NCI-H2107 (cell line): ENCODE measurements at places on chromosomes 11 and 22.

GRCh38 chr22:24265734-24266133, 4.9 kb upstream of the SPECC1L start:
- DNase-seq: no peak

DNA sequence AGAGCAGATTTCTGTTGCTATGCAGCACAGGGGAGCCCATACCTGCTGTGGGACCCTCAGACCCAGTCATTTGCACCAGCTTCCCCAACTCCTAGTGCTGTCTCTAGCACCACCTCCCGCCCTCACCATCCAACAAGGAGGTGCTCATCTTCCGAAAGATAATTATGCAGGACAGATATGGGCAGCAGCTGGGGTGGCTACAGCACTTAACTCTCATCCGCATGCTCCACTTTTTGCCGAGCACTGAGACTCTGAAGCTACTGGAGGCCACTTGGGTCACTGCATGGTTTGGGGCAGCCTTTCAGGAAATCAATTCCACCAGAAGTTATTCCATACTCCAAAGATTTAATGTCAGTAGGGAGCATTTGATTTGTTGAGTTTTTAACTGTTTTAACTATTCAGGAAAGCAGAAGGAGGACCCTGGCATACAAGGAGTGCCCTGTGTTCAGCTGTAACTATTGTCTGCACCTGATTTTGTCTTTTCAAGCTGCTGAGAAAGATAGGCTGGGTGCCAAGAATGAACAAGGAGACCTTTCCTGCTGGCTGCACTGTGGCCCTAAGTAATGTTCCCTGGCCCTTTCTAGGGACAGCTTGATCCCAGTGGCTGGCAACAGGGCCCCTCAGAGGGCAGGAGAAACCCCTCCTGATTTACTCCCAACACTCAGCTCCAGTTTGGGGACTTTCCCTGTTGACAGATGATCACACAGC, 67.3 kb upstream of the CSNK2A3 start:
- no peak for DNase-seq

DNA sequence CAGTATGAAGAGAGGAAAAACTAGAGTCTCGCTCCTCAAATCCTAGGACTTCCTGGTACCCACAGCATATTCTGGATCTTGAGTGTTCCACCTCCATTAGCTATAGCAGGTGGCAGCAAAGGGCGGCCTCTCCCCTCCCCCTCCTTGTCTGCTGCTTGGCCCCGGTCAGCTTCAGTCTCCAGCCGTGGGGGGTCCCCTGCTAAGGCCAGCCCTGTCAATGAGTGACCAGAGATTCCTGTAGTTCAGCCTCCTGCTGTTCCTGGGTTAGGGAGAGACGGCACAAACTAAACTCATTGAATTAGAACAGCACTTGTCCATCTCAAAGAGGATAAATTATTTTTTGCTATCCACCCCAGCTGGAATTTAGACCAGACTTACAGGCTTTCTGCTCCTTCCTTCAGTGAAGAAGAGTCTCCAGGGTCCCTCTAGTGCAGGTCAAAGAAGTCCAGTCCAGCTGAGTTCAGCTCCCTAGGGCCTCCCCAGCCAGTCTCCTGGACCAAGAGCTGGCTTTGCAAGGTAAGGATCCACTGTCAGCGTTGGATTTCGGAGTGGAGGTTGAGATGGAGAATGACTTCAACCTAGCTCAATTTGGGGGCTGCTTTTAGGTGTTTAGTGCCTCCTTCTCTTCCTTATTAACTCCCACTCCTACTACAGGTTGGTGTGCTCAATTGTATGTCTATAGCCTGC, 1.1 kb upstream of the PHLDB1 start:
- DNase-seq: no peak

- DNase-seq: no peak
These were observed 17.9 kb upstream of the YPEL1 start for GRCh38 chr22:21753374-21754111.

DNA sequence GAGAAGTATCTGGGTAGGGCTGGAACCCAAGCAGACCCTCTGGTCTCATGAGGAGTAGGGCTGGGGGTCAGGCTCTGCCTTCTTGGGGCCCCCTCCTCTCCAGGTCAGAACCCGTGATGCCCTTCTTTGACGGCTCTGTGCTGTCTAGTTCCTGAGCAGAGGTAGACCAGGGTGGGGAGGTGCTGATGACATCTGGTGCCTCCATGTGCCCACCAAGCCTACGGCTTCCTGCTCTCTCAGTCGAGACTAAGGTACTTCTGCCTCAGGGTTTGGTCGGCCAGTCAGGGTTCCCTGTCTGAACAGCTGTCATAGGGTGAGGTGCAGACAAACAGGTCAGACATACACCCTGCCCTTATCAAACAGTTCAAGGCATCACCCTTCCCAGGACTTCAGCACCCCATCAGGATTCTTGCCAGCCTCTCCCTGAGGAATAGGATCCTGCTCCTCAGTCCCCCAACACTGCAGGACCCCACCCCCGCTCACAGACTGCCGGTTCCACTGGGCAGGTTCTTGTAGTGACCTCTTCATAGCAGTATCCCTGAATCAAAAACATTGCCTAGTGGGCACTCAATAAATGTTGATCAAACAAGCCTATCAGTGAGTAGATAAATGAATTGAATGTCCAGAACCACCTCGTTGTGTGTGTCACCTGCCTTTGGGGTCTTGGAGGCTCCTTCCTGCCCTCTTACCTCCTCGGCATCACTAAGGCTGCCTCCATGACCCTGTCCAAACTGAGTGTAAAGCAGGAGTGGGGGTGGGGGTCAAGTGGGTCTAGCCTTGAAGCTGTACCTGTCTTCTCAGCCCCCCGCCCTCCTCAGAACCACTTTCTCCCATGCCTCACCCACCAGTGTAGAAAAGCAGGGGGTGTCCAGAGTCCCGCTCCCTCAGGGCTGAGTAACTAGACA, 158.2 kb downstream of the BUD13 start:
- no peak for DNase-seq

DNA sequence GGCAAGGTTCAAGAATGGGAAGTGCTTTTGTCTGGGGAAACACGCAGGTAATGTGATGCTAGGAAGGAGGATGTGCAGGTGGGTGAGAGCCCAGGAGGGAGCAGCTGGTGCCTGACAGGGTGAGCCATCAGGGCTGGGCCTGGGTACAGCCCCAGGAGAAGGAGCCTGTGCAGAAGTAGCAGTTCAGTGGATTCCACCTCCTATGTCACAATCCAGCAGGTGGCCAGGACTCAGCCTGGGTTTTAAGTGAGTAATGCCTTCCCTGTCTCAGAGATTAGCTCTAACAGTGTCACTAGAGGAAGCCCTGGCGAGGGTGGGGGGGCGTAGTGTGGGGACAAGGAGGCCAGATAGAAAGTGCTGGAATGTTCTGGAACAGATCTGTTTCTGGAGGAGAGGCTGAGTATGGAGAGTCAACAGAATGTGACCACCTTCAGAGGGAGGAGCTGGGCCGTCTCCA, 8.1 kb downstream of the RIC8A start:
- peak; percentile 14 for DNase-seq

DNA sequence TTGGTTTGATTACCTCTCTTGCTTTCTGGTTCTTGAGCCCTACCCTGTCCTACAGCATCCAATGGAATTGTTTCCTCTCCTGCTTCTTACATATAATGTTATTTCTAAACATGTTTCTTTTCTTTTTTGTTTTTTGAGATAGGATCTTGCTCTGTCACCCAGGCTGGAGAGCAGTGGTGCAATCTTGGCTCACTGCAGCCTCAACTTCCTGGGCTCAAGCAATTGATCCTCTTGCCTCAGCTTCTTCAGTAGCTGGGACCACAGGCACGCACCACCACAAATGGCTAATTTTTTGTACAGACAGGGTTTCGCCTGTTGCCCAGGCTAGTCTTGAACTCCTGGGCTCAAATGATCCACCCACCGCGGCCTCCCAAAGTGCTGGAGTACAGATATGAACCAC, 105.9 kb downstream of the SGSM3 start:
- DNase-seq: no peak

- DNase-seq: no peak
These were observed 225.4 kb upstream of the CHORDC1 start for GRCh38 chr11:90448256-90448655.

DNA sequence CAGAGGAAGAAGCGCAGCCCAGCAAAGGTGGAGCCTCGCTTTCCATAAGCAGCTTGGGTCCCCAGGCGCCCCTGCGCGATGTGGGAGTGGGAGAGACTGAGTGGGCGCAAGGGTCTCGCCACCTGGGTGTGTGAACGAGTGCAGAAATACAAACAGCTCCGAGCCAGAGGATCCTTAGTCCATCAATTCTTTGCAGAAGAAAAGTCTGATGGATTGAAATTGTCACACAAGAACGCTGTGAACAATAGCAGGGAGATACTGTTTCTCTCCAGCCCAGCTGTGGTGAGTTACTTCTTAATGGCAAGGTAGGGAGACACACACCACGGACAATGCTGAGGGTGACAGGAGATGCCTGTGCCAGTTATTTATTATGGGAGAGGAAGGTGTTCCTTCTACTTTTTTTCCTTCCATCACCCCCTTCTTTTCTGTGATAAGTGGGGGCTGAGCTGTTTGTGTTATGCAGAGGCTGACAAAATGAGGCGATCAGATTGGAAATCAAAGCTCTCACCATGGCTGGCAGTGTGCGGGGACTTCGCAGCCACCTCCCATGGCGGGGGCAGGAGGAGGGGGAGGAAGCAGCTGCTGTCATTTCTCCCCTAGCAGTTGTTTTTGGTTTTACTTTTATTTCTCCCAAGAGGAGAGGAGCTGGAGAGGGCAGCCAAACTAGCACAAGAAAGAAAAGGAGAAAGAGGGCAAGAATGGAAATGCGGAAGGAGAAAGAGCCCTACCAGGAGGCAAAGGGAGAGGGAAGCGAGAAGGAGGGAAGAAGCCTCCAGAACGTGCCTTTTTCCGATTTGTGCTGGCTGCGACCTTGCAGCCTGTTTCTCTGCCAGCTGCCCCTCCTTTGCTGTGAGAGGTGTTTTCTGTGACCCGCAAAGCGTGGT, 755.8 kb downstream of the NTM start:
- DNase-seq: no peak

- DNase-seq: no peak
These were observed 240.7 kb upstream of the B3GAT1 start for GRCh38 chr11:134652586-134653255.

DNA sequence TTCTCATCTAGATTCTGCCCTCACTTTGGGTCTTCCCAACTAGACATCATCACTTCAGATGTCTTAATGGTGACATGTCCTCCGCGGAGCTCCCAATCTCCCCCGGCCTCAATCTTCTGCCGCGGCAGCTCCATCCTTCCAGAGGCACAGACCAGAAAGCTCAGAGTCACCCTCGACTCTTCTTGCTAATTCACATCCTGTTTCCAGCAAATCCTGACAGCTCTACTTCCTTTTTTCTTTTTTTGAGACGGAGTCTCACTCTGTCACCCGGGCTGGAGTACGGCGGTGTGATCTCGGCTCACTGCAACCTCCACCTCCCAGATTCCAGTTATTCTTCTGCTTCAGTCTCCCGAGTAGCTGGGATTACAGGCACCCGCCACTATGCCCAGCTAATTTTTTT, 54.5 kb downstream of the CACNG2 start:
- DNase-seq: no peak

DNA sequence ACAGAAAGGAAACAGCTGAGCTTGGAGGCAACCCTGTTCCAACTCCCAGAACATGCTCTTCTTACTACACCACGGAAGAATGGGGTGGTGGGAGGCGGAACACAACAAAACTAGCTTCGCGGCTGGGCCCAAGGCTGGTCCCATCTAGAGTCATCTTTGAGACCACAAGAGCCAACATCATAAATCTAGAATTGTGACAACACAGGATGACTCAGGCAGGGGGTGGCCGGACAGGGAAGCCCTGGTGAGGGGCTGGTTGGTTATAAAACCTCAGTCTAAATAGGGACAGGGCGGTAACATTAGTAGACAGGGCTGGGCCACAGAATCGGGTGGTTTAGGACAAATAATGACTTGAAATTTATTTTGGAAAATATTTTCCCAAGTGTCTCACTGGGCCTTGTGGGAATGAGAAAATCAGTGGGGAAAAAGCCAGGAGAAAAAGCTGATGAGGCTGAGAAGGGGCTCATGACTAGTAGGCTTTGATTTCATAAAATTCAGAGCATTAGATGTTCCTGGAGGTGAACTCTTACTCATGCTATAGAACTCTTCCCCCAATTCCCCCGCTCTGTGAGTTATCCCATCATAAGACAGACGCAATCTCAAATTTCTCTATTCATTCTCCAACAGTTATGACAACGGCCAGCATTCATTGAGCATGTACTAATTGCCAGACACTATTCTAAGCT, 151.8 kb upstream of the TIMP3 start:
- DNase-seq: no peak
